Hematopoietic multipotent progenitor cell (in vitro differentiated cells): ENCODE measurements at places on chromosomes 3 and 15. TPM values are rescaled to one million over a fixed set of nuclear protein-coding genes. Genes with fewer than 3 reads are reported as not detected.

GRCh38 chr3:158451405-158452055 lies 119.5 kb upstream of the MLF1 start:
- peak; percentile 31 for DNase-seq

GRCh38 chr3:66253790-66254620 lies 33.2 kb downstream of the SLC25A26 start:
- peak; percentile 23 for DNase-seq

- DNase-seq: peak; percentile 12
Observed at GRCh38 chr3:94524102-94524919, 461.4 kb downstream of the NSUN3 start.

DNA sequence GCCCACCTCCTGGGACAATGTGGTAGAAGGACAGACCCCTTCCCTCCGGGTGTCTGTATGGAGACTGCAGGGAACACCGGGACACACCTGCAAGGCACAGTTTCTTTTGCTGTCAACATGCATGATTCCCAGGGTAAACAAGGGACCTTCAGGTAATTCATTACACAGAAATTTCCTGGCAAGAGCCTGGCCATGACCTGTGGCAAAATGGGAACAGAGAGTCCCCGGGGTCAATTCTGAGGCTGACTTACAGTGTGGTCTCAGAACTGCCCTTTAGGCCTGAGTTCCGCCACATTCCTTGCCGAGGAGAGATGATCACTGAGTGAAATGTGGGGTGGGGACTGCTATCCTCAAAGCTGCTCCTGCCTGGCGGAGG lies 6.3 kb downstream of the STARD5 start:
- DNase-seq: no peak

DNA sequence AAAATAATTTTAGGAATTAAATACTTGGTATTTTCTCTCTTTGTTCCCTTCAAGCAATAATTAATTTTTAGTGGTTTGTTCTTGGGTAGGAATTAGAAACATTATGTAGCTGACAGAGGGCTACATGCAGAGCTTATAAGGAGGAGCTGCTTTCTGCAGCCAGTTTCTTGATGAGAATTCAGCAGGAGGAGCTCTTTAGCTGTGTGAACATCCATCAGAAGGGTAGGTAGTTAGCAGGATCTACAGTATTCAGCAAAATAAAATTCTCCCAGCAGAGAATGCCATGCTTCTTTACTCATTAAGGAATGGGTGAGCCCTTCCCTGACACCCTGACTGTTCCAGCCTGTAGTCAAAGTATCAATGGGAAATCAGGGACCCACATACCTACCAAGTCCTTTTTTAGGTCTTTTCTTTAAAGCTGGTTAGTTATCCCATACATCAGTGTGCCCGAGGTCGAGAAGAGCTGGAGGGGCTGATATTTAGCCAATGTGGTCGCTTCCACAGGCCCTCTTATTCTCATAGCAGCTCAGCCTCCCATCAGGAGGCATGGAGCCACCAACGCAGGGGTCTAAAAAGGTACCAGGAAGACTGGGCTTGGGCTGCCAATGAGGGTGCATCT lies 54.0 kb downstream of the KCNAB1 start:
- no peak for DNase-seq

- DNase-seq: no peak
Observed at GRCh38 chr15:25233766-25234350, 205.0 kb downstream of the UBE3A start.

DNA sequence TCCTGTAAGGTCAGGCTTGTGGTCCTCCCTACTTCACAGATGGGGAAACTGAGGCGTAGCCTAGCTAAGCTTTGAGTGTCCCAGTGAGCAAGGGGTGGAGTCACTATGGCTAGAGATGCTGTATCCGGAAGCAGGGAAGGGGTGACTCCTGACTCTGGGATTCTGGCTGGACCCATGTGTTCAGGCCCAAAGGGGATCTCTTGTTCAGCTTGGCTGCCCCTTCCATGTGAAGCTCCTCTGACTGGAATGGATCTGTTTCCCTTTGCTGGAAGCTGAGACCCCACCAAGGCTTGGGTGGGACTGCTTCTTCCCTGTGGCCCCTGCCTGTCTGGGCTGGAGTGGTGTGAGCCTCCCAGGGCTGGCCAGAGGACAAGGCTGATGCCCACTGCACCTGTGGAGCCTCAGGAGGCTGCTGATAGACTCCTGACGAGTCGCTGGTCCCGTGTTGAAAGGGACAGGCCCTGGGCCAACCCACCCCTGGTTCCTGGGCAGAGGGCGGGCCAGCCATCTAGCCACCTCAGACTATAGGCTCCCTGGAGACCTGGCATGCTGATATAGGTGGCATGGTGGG lies 1.0 kb downstream of the MAPKAPK3 start:
- no peak for DNase-seq

The PSMA4 gene
- total RNA-seq: 95.1 TPM

The GXYLT2 gene
- 0.27 TPM for total RNA-seq

The SLC2A2 gene
- total RNA-seq: not detected

The SLC6A1 gene
- total RNA-seq: under 0.01 TPM

The P2RY12 gene
- not detected for total RNA-seq

The CSNK1G1 gene
- total RNA-seq: 14.0 TPM
